Endothelial cell (in vitro differentiated cells): ENCODE measurements at places on chromosomes 16 and 17. TPM values are rescaled to one million over a fixed set of nuclear protein-coding genes. Genes with fewer than 3 reads are reported as not detected.

DNA sequence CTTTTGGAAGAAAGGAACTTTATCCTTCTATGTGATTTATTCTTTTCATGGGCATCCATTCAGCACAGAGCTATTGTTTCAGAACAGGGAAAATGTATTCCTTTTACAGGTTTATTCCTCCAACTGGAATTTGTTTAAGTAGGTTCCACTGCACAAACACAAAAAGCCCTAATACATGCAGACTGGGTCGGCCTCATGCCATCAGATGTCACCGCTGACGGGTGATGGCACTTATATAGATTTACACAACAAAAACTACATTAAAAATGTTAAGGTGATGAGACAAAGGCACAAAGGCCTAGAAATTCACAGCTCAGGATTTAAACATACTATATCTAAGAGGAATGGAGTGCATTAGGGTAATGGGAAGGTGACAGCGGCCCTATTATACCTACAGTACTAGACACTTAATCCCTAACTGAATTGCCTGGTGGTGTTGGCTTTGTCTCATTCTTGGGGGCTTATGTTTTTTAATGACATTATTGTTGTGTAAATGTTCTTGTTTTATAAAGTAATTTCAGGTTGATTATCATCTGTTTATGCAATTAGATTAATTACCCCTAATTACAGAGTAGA is 276.4 kb upstream of the PSMD7 start:
- no peak for DNase-seq
- H3K4me3 ChIP-seq: no peak overlapping the region
- H3K4me1 ChIP-seq: peaks cover 1% of the 10 kb centered on the region

GRCh38 chr17:45136846-45137560 is 1.5 kb downstream of the ACBD4 start:
- no peaks in the 10 kb centered on the region for H3K4me1 ChIP-seq
- H3K4me3 ChIP-seq: no peak overlapping the region

GRCh38 chr17:32123782-32124181 is 18.5 kb upstream of the RHOT1 start:
- no peaks in the 10 kb centered on the region for H3K27me3 ChIP-seq
- DNase-seq: no peak
- H3K36me3 ChIP-seq: no peaks in the 10 kb centered on the region
- H3K4me1 ChIP-seq: no peaks in the 10 kb centered on the region
- H3K4me3 ChIP-seq: no peak overlapping the region

GRCh38 chr16:72876221-72876620 is 171.7 kb downstream of the ZFHX3 start:
- no peak overlapping the region for H3K27ac ChIP-seq
- peaks cover 2% of the 10 kb centered on the region for H3K27me3 ChIP-seq
- H3K4me1 ChIP-seq: peaks cover 11% of the 10 kb centered on the region
- H3K36me3 ChIP-seq: peaks cover 18% of the 10 kb centered on the region

DNA sequence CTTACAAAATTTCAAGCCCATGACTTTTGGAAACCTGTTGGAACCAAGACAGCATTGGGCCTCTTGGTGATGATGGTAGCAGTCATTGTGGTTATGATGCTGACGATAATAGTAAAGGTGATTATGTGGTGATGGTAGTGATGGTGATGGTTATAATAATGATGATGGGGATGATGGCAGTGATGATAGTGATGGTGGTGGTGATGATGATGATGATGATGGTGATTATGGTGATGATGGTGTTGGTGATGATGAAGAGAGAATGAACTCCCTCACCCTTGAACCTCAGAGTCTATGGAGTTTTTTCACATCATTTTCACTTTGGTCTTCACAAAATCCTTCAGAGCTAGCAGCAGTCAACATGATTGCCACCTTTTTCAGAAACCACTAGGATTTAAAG is 105.3 kb upstream of the ASIC2 start:
- peaks cover 9% of the 10 kb centered on the region for H3K4me1 ChIP-seq
- no peak for DNase-seq
- H3K27me3 ChIP-seq: peaks cover 7% of the 10 kb centered on the region

DNA sequence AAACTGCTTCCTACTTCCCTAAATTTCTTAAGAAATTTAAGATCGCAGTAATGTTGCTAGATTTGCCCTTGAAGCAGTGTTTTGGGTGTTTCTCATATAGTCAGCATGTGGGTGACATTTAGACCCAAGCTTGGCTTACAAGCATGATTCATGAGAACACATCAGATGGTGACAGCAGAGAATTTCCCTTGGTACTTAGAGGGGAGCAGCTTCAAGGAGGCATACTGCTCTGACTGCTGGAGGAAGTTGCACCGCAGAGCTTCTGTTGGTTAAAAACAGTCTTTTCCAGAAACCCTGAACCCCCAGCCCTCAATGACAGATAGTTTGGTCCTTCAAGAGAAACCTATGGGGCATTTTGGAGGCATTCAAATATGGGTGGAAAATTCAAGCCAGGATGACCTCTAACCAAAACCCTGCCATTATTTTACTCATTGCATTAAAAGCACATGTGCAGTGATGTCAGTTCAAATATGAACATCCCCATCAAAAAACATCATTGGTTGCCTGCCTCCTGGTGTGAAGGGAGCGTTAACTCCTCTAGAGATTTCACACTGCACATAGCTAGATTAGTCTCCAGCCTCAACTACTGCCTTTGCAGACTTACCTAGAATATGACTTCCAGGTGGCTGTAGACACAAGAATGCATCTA is 201.5 kb upstream of the CACNG5 start:
- DNase-seq: no peak
- no peaks in the 10 kb centered on the region for H3K4me1 ChIP-seq
- H3K27me3 ChIP-seq: no peaks in the 10 kb centered on the region
- H3K4me3 ChIP-seq: no peak overlapping the region
- no peak overlapping the region for H3K27ac ChIP-seq

DNA sequence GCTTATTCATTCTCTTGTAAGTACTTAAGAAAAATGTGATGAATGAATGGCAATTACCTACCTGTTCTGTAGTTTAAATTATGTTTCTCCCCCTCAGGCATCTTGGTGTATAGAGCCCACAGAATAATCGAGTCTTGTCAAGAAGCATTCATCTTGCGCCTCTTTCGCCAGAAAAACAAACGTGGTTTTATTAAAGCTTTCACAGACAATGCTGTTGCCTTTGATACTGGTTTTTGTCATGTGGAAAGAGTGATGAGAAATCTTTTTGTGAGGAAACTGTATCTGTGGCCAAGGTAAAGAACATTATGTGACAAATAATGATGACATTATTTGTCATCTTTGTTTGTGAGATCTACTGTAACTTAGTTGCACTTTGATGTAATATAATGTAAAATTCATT is 6.5 kb downstream of the ERCC4 start:
- no peaks in the 10 kb centered on the region for H3K36me3 ChIP-seq
- H3K27me3 ChIP-seq: peaks cover 1% of the 10 kb centered on the region
- no peaks in the 10 kb centered on the region for H3K4me1 ChIP-seq
- DNase-seq: no peak
- H3K27ac ChIP-seq: no peak overlapping the region

DNA sequence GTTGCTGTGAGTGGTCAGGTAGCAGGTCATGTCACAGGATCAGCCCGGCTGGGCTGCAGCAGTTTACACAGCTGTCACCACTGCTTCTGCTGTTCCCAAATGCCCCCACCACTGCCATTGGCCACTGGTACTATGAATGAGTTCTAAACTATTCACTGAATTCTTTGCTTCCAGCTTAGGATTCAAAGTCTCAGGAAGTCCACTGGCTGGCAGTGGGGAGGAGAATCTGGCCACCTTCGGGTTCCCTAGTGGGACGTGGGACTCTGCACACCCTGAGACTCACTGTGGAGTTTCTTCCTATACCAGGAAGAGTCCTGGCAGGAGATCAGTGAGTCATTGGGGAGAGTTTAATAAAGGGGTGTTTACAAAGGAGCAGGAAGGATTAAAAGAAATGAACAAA is 6.9 kb downstream of the MT1X start:
- DNase-seq: no peak
- peaks cover 4% of the 10 kb centered on the region for H3K36me3 ChIP-seq
- no peak overlapping the region for H3K27ac ChIP-seq
- no peaks in the 10 kb centered on the region for H3K4me1 ChIP-seq
- no peak overlapping the region for H3K4me3 ChIP-seq
- H3K27me3 ChIP-seq: peaks cover 8% of the 10 kb centered on the region

- peak overlapping the region; percentile 26 for H3K27ac ChIP-seq
- DNase-seq: no peak
- peaks cover 19% of the 10 kb centered on the region for H3K4me1 ChIP-seq
- peaks cover 1% of the 10 kb centered on the region for H3K27me3 ChIP-seq
These were observed 7.3 kb downstream of the ZZEF1 start for GRCh38 chr17:4135489-4135888.

DNA sequence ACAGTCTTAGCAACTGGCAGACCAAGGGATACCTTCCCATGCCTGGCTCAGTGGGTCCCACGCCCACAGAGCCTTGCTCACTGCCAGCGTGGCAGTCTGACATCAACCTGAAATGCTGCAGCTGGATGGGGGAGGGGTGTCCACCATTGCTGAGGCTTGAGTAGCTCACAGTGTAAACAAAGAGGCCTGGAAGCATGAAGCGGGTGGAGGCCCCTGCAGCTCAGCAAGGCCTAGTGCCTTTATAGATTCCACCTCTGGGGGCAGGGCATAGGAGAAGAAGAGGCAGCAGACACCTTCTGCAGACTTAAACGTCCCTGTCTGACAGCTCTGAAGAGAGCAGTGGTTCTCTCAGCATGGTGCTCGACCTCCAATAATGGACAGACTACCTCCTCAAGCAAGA is 263.2 kb downstream of the KIF2B start:
- DNase-seq: no peak
- H3K4me1 ChIP-seq: no peaks in the 10 kb centered on the region
- H3K36me3 ChIP-seq: no peaks in the 10 kb centered on the region
- no peak overlapping the region for H3K4me3 ChIP-seq
- no peak overlapping the region for H3K27ac ChIP-seq

- no peaks in the 10 kb centered on the region for H3K36me3 ChIP-seq
- H3K27ac ChIP-seq: no peak overlapping the region
- DNase-seq: no peak
- H3K4me3 ChIP-seq: no peak overlapping the region
These were observed 45.8 kb downstream of the ABCC12 start for GRCh38 chr16:48110000-48110399.

GRCh38 chr17:78716814-78717393 is 65.2 kb downstream of the CYTH1 start:
- H3K4me1 ChIP-seq: peaks cover 48% of the 10 kb centered on the region
- H3K27me3 ChIP-seq: peaks cover 4% of the 10 kb centered on the region
- H3K27ac ChIP-seq: no peak overlapping the region
- DNase-seq: no peak
- no peaks in the 10 kb centered on the region for H3K36me3 ChIP-seq
- no peak overlapping the region for H3K4me3 ChIP-seq

DNA sequence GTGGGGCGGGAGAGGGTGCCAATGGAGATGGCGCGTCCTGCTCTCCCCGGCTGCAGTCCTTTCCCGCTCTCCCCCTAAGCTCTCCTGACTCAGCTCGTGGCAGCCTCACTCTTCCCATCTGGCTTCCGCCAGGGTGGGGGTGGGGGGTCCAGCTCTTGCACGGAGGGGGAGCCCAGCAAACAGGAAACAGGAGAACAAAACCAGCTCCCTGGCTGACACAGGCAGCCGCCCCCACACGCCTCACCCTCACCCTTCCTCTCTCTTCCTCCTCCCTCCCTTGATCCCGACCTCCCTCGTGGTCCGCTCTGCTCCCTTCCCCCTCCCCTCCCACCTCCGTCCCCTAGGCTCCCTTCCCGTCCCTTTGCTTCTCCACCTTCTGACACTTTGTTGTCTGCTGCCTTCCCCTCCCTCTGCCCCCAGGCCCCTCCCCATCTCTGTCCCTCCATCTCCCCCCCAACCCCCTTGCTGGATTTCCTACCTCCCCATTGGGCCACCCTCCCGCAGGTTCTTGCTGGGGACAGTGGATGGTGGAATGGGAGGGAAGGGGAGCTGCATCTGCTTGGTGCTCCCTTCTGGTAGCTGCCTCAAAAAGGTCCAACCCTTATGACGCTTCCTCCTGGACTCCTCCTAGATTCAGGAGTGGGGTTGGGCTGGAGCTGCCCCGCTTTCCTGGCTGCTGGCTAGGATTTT is 23.7 kb downstream of the ARHGAP23 start:
- peaks cover 27% of the 10 kb centered on the region for H3K27me3 ChIP-seq
- peaks cover 10% of the 10 kb centered on the region for H3K36me3 ChIP-seq
- peak overlapping the region; percentile 97 for H3K27ac ChIP-seq
- H3K4me1 ChIP-seq: peaks cover 62% of the 10 kb centered on the region

DNA sequence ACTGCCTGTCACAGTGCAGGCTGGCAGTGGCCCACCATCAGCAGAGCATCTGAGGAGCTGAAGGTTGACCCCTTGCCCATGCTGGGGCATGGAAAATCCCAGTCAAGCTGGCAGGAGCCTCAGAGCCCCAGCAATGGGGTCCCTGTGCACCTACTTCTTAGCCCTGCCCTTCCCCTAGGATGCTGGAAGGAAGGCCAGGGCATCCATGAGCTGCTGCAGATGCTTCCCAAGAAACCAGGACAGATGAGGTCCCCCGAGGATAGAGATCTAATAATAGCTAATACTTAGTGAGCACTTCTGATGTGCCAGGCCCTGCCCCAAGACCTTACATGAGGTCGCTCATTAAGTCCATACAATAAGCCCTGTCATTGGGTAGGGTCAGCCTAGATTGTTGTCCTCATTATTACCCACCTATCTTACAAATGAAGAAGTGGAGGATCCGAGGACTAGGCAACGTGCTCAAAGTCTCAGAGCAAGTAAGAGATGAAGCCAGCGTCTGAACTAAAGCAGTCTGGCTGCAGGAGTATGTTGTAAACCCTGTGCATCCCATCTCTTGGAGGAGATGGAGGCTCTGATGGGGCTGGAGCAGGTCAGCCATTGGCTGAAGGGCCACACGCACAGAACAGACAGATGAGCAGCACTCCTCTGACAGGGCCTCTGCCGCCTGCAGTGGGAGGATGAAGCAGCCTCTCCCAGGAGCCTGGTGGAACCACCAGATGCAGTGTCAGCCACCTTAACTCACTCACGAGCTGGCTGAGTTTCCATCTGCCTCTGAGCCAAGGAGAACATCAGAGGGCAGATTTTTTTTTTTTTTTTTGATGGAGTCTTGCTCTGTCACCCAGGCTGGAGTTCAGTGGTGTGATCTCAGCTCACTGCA is 175.4 kb downstream of the WSCD1 start:
- no peak overlapping the region for H3K27ac ChIP-seq
- H3K4me1 ChIP-seq: peaks cover 12% of the 10 kb centered on the region
- H3K4me3 ChIP-seq: no peak overlapping the region
- peaks cover 3% of the 10 kb centered on the region for H3K27me3 ChIP-seq
- no peak for DNase-seq

DNA sequence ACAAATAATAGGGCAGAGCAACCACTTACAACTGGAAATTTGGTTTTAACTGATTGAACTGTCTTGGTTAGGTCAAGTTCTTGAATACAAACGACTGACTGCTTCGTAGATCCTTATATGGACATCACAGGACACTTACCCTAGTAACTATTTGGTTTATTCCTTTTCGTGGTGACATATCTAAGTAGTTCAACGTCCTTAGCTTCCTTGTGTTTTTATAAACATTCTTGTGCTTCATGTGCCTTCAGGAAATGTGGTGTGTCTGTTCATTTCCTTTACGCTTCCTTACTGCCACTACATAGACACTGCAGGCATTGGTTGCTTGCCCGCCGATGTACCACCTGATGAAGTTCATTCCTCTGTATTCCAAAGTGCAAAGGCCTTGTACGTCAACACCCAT is 59.3 kb downstream of the USP10 start:
- H3K36me3 ChIP-seq: peaks cover 14% of the 10 kb centered on the region
- no peaks in the 10 kb centered on the region for H3K27me3 ChIP-seq
- H3K4me1 ChIP-seq: peaks cover 24% of the 10 kb centered on the region
- no peak overlapping the region for H3K4me3 ChIP-seq
- DNase-seq: no peak

GRCh38 chr17:61023996-61024395 is 346.3 kb downstream of the BCAS3 start:
- H3K4me3 ChIP-seq: no peak overlapping the region
- H3K27ac ChIP-seq: no peak overlapping the region
- no peak for DNase-seq
- H3K27me3 ChIP-seq: no peaks in the 10 kb centered on the region
- no peaks in the 10 kb centered on the region for H3K36me3 ChIP-seq

KRTAP1-5 gene
- not detected for total RNA-seq

CFAP97D1 gene
- 0.10 TPM for total RNA-seq

ADGRG3 gene
- 0.31 TPM for total RNA-seq
